Stimulated activated naive B cell treated with anti-CD40 and anti-IgM and Interleukin-4, amounts not matched to agents 10 μg/mL and 1 μg/mL and 100 μg/mL, for 72 hours (primary cell): ENCODE measurements at places on chromosomes 1 and 21.
A peak's percentile ranks its signal among the peaks of the same experiment; 100 is the strongest.

GRCh38 chr21:42346441-42346840, 4.4 kb downstream of the TFF2 start:
- DNase-seq, result no peak

DNA sequence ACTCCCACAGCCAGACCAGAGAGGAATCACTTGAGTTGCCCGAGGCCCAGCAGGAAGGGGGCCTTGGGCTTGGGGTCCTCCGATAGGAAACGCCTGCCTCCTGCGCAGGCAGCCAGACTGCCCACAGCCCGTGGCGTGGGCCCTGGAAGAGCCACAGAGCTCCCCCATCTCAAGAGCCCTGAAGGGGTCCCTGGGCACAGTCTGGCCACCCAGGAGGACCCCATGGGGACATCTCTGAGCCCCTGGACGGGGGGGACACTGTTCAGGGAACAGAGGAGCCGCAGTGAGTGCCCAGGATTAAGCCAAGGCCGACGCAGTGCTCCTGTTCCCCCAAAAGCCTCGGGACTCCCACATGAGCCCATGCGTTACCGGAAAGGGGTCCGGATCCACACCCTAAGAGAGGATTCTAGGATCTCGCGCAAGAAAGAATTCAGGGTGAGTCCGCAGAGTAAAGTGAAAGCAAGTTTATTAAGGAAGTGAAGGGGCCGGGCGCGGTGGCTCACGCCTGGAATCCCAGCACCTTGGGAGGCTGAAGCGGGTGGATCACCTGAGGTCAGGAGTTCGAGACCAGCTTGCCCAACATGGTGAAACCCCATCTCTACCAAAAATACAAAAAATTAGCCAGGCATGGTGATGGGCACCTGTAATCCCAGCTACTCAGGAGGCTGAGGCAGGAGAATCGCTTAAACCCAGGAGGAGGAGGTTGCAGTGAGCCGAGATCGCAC, 38.1 kb upstream of the LBR start:
- no peak for DNase-seq

DNA sequence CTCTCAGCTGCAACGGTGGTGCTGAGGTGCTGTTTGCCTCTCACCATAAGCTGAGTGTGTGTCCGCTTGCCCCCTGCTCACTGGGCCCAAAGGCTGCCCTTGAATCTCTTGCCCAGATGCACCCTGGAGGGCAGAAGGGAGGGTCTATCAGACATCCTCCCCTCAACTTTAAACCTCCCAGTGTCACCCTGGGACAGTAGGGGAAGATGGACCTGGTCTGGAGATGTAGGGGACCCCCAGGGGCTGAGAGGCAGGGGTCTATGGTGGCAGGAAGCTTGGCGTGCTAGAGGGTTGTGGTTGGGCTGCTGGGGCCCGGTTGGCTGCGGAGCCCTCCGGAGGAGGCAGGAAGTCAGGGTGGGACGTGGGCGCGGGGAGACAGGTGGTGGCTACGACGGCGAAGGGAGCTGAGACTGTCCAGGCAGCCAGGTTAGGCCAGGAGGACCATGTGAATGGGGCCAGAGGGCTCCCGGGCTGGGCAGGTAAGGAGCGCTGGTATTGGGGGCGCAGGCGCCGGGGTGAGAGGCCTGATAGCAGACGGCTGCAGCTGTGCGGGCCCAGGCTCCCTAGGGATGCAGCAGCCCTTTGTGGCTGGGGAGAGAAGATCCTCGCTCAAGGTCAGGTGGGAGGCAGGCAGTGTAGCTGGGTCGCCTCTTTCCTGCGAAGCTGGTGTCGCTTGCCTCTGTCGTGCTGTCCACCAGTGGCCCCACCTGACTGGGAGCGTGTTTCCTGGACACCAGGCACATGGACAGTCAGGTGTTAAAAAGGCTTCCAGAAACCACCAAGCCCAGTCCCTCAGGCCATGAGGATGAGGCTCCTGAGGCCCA, at the start of gene LCK:
TSS of gene LCK (plus strand) at position 373 of the 824 bp plus-strand sequence. CDS start 23,065 bp downstream, outside the sequence.
- peak; percentile 68 for DNase-seq

DNA sequence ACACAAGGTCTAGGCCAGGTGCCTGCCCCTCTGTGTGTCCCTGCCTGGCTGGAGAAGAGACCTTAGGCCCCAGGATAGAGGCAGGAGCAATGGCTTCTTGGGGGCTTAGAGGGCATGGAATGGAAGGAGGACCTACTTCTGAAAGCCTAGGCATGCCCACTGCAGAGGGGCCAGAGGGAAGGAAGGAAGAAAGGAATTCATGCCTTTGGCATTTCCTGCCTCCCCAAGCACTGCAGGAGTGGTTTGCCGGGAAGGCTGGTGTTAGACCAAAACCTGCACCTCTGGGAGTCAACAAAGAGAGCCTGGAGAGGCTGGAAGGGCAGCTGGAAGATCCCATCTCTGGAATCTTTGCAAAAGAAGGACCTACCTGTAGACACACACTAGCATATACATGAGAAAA, 50.7 kb upstream of the KCNE2 start:
- no peak for DNase-seq

DNA sequence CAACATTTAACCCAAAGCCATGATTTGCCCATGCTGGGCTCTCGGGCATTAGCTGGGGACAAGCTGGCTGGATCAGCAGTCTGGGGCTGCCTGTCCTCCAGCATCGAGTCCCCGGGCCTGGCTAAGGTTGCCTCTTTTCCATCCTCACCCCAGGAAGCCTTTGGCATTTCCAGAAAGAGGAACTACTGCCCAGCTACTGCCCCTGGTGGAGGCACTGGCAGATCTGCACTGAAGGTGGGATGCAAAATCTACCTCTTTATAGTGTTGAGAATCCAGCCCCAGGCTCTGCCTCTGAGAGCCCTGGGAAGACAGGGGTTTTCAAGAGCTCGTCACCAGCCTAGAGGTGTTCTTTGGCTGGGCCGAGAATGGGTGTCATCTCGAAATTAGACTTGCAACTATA, 635.9 kb downstream of the MATN1 start:
- DNase-seq, result no peak

GRCh38 chr1:221083902-221084301, 204.7 kb downstream of the HLX start:
- no peak for DNase-seq

DNA sequence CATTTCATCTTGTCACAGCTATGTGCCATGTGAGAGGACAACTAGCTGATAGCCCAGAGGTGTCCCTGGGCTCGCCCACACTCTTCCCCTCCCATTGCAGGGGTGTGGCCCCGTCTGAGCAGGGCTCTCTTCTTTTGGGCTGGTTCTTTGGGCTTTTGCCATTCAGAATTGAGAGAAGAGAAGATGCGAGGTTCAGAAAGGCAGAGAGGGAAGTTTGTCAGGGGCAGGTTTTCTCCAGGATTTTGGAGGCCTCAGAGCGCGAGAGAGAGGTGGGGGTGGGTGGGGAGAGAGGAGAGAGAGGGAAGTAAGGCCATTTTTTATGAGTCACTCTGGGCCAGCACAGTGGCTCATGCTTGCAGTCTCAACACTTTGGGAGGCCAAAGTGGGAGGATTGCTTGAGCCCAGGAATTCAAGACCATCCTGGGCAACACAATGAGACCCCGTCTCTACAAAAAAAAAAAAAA, 5.2 kb downstream of the IFI6 start:
- DNase-seq, result no peak

- no peak for DNase-seq
Observed at GRCh38 chr21:14617040-14617393, 70.9 kb upstream of the SAMSN1 start.

- no peak for DNase-seq
Observed at GRCh38 chr1:104259481-104259880, 509.8 kb downstream of the AMY1C start.

DNA sequence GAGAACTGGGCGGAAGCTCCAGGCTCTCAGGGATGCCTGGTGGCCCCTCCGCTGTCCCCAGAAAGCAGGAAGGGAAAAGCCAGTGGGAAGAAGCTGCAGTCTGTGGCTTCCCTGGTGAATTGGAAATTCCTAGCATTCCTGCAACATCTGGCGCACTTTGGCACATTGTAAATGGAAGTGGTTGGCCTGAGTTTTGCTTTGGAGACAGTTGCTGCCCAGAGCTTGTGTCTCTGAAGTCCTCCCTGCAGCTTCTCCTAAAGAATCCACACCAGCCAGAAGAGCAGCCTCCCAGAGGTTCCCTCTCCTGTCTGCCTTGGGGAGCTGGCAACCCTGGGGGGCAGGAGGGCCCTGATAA, 48.2 kb downstream of the ARHGEF10L start:
- DNase-seq, result no peak

DNA sequence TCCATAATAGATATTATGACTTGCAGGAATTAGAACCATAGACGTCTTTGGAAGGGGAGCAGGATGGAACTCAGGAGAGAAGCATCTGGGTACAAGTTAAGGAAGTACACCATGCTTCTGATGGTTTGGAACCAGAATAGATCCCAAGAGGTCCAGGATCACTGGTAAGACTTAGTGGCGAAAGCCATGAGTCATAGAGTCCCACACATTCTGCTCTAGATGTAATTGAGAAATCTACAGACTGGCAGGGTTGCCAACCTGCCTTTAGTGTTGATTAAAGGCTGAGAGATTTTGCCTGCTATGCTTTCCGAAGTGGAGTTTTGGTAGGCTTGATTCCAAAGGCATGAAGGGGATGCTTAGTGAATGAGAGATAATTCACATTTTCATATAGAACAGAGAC, 57.1 kb upstream of the C1orf87 start:
- DNase-seq, result no peak
